ENCODE measurements at places on chromosomes 2 and 18. TPM values are rescaled to one million over a fixed set of nuclear protein-coding genes. Genes with fewer than 3 reads are reported as not detected.

GRCh38 chr2:201517094-201517493 lies 65.6 kb downstream of the STRADB start:
- DNase-seq: no peak

GPBAR1 gene
- 0.46 TPM for total RNA-seq

CNGA3 gene
- total RNA-seq: not detected

GRCh38 chr2:145138626-145139025 lies 618.7 kb upstream of the ZEB2 start:
- DNase-seq: no peak

DNA sequence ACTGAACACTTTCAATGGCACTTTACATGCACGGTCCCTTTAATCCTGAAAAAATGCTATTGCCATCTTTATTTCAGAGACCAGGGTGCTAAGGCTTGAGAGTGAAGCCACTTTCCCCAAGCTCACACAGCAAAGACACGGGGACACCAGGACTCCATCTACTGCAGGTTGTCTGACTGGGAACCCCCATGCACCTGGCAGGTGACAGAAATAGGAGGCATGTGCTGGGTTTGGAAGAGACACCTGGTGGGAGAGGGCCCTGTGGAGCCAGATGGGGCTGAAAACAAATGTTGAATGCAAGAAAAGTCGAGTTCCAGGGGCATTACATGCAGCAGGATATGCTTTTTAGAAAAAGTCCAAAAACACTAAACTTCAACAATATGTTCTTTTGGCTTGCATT lies 5.2 kb upstream of the EHD3 start:
- no peak for DNase-seq
